Muscle of arm (tissue), 14 donors: ENCODE measurements at places on chromosomes 7 and 10.
A peak's percentile ranks its signal among the peaks of the same experiment; 100 is the strongest.

DNA sequence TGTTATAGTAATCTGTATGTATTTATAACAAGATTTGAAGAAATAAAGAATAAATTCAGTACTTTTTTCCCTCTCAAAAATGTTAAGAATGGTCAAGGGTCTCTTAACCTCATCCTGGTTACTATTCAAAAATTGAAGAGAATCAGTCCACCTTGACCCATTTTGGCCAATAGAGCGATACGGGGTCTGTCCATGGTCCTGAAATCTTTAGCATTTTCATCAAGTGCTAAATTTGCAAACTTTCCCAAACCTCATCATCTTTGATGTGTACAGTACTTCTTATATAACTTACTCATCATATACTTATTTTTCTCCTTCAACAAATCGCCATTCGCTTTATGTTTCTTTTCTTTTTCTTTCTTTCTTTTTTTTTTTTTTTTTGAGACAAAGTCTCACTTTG, 23.6 kb downstream of the TMEM178B start:
- DNase-seq = no peak

- no peak for DNase-seq
Observed at GRCh38 chr10:68302503-68302823, 29.4 kb upstream of the HNRNPH3 start.

GRCh38 chr7:13541326-13541725, 448.1 kb downstream of the ETV1 start:
- DNase-seq = no peak

DNA sequence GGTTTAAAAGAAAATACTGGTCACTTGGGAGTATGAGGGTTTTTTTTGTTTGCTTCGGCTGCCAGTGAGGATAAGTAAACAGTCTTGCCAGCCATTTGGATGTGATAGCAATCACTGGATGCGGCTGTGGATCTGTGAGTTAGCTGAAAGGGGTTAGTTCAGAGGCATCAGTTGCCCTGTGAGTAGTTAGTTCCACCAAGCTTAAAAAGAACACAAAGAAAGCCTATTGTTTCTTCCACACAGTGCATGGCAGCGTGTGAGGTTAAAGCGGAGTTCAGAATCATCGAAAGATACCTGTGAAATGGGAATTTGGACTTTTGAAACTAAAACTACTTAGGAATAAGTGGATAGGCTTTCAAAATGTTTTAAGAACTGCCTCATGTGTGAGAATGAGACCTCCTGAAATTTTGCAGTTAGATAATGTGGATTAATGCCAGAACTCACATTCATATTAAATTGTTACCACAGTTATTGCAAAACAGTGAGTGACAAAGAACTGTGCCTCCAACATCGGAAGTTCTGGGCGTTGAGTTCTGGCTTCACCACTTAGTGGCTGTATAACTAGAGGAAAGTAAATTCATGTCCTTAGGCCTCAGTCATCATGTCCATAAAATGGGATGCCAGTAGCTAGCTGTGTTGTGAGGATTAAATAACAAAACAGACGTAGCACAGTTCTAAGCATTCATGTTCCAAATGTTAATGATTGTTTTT, 31.3 kb downstream of the KIAA1217 start:
- DNase-seq = no peak

DNA sequence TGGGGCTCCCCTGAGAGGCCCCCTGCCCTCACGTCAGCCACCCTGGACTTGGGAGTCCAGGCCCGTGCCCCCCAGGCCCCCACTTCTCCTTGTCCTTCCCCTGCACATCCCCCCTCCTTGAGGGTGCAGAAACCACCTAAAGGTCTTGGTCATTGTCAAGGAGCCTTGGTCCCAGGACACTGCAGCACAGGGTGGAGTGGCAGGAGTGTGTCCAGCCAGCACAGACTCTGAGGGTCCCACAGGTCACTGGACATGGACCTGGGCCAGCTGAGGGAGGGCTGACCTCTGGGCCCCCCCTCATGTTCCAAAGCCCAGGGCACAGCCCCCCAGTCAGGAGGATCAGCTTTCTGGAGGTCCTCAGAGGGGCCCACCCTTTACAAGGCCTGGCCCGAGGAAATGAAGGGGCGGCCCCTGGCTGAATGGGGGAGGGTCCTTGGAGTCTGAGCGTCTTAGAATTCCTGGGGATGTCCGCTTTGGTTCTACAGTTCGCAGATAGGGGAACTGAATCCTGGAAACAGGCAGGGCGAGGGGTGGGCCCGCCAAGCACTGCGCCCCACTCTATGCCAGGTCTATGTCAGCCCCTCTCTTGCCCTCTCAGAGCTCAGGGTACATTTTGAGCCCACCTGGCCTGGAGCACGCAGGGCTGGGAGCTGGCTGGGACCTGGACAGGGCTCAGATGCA, 54.0 kb downstream of the PWWP2B start:
- no peak for DNase-seq

DNA sequence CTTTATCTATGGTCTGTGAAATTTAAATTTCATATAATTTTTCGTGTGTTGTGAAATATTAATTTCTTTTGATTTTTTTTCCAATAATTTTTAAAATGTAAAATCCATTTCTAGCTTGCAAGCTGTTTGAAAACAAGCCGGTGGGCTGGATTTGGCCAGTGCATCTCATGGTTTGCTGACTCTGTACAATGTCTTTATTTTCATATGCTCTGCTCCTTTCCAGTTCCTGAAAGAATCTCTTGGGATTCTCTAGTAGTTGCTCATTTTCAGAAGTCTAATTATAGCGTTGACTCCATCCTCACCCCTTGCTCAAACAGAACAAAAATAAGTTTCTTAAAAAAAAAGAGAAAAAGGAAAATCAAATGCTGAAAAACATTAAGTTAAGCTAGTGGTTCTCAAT, 21.4 kb downstream of the UBN2 start:
- no peak for DNase-seq

DNA sequence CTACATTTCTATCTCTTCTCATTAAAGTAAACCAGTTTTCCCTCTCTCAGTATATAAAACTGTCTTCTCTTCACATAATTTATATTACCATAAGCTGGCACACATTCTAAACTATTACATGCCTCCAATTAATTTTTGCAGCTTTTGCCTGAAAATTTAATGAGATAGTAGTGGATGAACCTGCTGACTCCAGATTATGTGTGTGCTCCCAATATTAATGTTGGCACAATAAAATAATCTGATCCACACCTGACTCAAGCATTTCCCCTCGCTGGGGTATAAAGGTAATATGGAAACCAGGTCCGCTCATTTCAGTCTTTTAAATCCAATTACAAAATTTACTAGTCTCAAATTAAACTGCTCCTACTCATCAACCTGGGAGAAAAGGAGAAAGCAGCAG, 63.4 kb downstream of the CTBP2 start:
- no peak for DNase-seq

DNA sequence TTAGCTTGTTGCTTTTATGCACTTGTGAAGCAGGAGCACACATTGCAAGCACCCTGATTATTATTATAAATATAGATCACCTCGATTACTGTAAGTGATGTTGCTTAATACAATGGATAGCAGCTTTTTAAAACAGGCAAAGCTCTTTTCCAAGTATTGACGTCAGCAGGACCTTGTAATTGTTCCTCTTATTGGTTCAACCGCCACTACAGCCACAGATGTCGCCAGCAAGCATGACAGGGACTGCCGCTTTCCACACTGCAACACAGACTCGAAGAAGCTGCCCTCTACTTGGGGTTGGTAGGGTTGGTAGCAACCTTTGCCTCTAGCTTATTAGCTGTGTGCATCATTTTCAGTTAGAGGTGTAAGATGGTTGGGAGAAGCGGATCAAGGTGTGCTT, 167.6 kb downstream of the ZNF365 start:
- no peak for DNase-seq

- DNase-seq = no peak
Observed at GRCh38 chr10:124744102-124745050, at the start of gene FAM53B. Gene FAM53B, minus strand, starts transcription at chr10:124744378. Its CDS starts 37,665 bp downstream, at chr10:124706713.

DNA sequence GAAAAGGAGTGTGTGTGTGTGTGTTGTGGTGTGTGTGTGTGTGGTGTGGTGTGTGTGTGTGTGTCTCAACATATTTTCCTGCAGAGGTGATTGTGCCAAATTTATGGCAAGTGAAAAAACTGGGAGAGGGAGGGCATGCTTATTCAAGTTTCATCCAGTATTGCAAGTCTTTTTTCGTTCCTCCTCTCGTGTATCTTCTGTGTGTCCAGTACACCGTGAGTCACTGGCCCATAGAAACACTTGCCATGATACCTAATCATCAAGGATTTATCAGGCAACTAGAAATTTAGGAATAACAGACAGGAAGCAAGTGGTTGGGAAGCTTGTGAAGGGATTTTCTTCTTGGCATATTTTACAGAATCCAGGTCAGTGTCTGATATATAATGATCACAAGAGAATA, 820.5 kb downstream of the GATA3 start:
- DNase-seq = no peak

- peak; percentile 67 for DNase-seq
Observed at GRCh38 chr7:135558337-135558767, 635 bp downstream of the NUP205 start.

DNA sequence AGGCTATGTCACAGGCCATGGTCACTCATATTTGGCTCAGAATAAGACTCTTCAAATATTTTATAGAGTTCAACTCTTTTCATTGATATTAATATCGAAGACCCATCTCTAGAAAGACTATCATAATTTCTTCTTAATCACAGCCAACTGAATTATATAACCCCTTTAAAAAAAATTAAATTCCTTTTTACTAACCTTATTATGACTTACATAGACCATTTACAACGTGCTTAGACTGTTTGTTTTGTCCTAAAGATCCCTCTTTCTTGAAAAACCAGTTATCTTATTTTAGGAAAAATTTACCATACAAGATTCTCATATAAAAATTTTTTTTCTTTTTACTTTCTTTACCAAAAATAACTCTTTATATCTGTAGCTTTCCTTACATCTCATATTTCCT, 10.2 kb upstream of the TMEM254 start:
- no peak for DNase-seq

GRCh38 chr10:99450624-99451498, 20.4 kb upstream of the GOT1 start:
- no peak for DNase-seq

DNA sequence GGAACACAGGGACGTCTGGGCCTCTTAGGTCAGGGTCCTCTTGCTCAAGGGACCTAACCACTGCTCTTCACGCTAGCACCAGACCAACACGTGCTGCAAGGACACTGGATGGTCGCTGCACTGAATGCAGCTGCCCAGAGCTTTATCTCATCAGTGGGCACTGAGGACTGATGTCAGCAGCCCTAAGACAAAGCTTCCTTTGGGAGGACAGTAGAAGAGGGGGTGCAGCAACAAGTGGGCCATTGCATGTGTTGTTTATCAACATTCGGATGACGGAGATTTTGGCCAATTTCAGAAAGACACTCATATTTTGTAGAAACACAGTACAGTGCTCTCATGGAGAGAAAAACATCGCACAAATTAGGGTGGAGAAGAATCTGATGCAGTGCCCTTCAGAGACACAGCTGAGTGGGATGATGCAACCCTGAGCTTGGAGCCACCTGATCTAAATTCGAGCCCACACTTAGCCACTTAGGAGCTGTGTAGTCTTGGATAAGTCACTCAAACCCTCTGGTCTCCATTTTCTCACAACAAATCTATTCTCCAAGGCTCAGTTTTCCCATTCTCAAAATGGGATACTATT, 1.7 kb downstream of the OPALIN start:
- no peak for DNase-seq

DNA sequence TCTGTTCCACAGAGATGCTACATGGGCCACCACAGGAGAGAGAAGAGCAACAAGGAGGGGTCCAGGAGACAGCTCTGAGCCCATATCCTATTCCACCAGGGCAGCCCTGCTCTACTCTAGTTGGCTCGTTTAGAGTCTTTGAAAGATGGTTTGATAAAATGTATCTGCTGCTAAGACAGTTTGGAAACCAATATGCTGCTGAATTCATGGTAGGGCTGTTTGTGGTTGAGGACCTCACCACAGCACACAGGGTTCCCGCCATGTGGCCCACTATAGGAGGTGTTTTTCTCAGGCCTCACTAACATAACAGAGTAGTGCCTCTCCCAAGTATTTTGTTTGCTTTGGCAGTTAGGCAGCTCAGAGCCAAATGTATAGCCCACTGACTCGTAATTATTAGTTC, 35.8 kb upstream of the ZC3HAV1L start:
- DNase-seq = no peak

GRCh38 chr7:16171928-16172327, 249.4 kb downstream of the CRPPA start:
- DNase-seq = no peak

GRCh38 chr10:97428572-97428981, 2.6 kb downstream of the PGAM1 start:
- DNase-seq = no peak

GRCh38 chr10:20890491-20891337, 6.4 kb downstream of the NEBL start:
- DNase-seq = no peak

- DNase-seq = no peak
Observed at GRCh38 chr10:80407812-80408241, 524 bp upstream of the PRXL2A start.

- no peak for DNase-seq
Observed at GRCh38 chr7:87152897-87153641, 816 bp downstream of the DMTF1 start.

GRCh38 chr10:120217736-120218135, 239.3 kb upstream of the PLPP4 start:
- no peak for DNase-seq

DNA sequence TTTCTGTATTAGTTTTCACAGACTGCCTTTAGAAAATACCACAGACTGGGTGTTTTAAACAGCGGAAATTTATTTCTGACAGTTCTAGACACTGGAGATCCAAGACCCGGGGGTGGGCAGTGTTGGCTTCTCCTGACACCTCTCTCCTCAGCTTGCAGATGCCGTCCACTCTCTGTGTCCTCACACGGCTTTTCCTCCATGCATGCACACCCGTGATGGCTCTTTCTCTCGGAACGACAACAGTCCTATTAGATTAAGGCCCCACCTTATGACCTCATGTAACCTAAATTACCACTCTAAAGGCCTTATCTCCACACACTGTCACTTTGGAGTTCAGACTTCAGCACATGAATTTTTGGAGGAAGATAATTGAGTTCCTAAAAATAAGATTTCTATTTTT, 142.9 kb upstream of the VWC2 start:
- no peak for DNase-seq
